ENCODE measurements at places on chromosomes 4 and X.

DNA sequence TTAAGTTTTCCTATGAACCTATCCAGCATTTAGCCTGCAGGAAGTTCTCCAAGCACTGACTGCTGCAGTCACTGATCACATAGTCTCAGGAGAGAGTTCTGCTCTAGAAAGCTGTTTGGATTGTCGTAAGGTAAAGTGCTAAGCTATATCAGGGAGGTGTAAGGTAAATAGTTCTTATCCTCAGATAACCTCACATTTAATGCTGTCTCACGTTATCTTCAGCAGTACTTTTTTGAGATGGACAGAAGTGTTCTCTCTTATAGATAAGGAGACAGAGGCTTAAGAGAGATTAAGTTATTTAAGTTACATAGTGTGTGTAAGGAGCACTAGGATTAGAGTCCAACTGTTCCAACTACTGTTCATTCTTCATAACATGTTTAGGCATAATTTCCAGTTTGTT, 77.9 kb downstream of the STIM2 start:
- DNase-seq = no peak

DNA sequence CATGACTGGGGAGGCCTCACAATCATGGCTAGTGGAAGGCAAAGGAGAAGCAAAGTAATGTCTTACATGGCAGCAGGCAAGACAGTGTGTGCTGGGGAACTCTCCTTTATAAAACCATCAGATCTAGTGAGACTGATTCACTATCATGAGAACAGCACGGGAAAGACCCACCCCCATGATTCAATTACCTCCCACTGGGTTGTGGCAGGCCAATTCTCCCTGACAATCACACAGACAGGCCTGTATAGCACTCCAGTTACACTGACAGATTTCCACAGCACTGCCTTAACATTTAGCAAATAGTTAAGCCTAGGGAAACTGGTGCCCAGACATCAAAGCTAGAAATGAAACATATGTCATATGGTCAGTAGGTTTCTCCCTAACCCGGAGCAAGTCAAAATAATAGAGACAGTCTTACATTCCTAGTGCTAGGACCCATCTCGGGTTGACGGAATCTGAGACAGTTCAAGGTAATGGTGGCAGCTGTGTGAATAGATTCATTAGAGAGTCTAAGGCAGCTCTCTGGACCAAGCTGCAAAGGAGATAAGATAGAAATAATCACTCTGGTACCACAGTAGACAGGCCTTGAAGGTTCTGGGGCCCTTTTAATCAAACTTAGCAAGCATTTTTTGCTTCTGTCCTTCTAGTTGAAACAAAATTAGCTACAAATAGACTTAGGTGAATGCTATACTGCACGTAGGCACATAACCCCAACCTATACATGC, 9.4 kb upstream of the HERC5 start:
- no peak for DNase-seq

- no peak for DNase-seq
These were observed 45.7 kb downstream of the SSX7 start for GRCh38 chrX:52608961-52609360.

DNA sequence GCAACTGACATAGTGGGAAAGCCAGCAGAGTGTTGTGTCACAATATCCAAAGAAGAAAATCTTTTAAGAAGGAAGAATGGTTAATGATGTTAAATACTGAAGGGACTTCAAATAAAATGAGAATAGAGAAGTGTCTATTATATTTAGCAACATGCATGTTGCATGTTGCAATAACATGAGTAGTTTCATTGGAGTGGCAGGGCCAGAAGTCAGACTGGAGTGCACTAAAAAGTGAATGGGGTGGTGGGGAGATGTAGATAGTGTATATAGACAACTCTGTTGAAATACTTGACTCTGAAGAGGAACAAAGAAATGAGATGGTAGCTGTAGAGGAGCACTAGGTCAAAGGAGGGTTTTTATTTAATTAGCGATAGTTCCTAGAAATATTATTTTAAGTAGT, 9.5 kb upstream of the AMMECR1 start:
- no peak for DNase-seq

DNA sequence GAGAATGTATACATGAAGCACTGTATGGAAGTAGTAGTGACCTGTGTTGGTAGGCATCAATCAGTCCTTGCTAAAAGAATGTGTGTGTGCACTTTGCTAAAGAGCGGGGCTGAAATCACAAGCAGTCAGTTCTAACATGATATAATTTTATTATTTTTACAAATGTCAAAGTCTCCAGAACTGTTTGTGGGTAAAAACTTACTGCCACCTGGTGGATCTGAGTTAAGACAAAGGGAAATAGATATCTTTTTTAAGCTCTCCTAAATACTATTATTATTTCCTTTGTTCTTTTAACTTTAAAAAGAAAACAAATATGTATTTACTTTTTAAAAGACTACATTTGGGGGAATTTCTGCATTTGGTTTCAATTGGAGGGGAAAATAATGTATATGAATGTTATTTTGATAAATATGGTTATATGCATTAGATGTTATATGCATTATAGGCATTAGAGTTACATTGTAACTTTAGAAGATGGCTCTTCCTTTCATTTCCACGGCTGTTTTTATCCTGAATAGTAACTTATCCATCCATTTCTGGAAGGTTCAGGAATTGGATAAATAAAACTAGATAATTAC, 7.8 kb upstream of the CLOCK start:
- no peak for DNase-seq

GRCh38 chrX:146006637-146007036, 189.0 kb downstream of the SLITRK2 start:
- DNase-seq = no peak

- peak; percentile 27 for DNase-seq
These were observed 65.1 kb upstream of the CCDC160 start for GRCh38 chrX:134171661-134172587.

DNA sequence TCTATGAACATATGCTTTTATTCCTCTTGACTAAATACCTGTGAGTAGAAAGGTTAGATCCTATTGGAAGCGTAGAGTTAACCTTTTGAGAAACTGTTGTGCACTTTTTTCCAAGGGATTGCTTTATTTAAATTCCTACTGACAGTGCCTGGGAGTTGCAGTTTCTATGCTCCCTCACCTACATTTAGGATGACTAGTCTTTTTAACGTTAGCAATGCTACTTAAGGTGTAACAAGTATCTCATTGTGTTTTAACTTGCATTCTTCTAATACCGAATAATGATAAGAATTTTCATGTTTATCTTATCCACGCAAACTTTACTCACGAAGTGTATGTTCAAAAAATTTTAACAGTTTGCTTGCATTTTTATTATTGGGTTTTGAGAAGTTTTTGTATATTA, 1123.9 kb upstream of the PCDH7 start:
- DNase-seq = no peak

DNA sequence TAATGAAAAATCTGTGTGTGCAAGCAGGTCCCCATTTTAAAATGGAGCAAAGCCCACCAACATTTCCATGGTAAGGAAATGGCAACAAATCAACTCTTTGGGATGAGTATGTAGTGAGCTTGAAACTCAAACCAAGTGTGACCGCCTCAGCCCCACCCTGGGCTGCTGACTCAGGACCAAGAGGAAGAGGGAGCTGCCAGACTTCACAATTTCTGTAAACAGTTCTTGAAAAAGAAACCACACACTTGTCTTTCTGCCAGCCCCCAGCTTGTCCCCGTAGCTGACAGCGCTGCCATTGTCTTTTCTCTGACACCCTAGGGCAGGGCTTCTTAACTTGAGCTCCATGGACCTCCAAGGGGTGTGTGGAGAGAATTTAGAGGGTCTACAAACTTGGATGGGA, 10.3 kb downstream of the RTL5 start:
- DNase-seq = no peak
